ENCODE measurements at places on chromosomes 4 and X.

- DNase-seq: no peak
These were observed 79.6 kb downstream of the SMIM20 start for GRCh38 chr4:25993395-25994185.

DNA sequence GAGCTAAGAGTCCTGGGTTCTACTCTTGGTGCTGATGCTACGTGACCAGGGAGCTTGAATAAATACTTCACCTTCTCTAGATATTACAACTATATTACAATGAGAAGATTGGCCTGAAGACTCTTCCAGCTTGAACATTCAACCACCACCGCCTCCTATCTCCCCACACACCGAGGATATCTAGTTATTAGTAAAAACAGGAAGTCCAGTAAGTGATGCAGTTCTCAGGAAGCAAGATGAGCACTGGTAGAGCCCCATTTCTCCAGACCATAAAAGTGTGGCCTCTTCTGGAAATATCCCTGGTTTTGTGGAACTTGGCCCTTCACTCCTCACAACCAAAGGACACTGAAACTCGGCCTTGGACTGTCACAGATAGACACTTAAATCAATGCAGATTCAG, 18.5 kb downstream of the PJA1 start:
- no peak for DNase-seq

- peak; percentile 62 for DNase-seq
These were observed 2.0 kb downstream of the TMEM165 start for GRCh38 chr4:55397520-55398321.

DNA sequence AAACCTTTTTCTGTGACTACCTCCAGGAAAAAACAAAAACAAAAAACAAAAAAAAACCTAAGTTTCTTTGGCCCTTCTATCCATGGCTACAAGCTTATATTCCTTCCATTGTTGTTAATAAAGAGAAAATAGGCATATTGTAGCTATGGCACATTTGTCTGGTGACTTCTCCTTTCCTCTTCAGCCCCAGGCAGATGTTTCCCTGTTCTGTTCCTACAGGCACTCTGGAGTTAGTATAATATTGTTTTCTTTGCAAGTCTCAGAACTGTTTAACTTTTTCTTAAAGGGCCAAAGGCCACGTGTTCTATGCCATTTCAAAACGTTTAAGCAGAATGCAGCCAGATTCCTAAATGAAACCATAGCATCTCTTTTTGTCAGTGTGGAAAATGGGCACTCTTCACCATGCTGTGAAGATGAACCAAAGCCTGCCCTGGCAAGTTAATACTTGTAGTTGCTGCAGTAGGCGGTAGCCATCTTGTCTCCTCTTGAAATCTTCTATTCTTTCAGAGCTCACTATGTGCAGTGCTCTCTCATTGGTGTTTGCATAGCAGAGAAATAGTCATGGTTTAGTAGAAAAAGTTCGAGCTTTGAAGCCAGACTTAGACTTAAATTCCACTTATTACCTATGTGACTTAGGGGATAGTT, 44.8 kb upstream of the MTMR1 start:
- DNase-seq: no peak

GRCh38 chr4:4666187-4666586, 124.3 kb upstream of the STX18 start:
- no peak for DNase-seq

DNA sequence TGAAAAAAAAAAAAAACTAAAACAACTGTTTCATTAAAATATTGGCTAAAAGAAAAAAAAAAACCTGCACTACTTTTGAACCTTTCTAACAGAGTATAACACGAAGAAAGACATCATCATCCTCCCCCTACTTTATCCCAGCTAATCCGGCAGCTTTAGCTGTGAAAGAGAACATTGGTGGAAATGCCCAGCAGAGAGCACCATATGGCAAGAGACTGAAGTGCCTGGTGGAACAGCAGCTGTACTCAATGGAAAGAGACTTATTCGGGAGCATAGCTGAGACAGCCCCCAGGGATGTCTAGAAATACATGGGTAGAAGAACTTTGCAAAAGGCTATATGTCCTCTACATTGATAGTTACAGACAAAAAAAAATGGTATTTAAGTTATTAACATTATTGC, 30.3 kb downstream of the STPG2 start:
- DNase-seq: peak; percentile 52
